Pericardium fibroblast (primary cell): ENCODE measurements at places on chromosomes 2 and 18. TPM values are rescaled to one million over a fixed set of nuclear protein-coding genes. Genes with fewer than 3 reads are reported as not detected.

Gene AMER3
- total RNA-seq = not detected in 2 replicates

Gene UGGT1
- total RNA-seq = 29.1 and 39.8 TPM in 2 replicates

Gene SP140
- total RNA-seq = not detected in 2 replicates

Gene ALKAL2
- total RNA-seq = 0.09 and 1.3 TPM in 2 replicates

Gene TNFAIP6
- 20.0 and 55.4 TPM in 2 replicates for total RNA-seq

Gene DNAH7
- total RNA-seq = 0.09 and 0.35 TPM in 2 replicates

Gene CXCR1
- not detected in 2 replicates for total RNA-seq

Gene FNDC4
- 15.2 and 17.4 TPM in 2 replicates for total RNA-seq

Gene DSC3
- total RNA-seq = 2.8 and 58.1 TPM in 2 replicates

Gene TWIST2
- 114 and 149 TPM in 2 replicates for total RNA-seq

Gene TIA1
- 19.3 and 34.6 TPM in 2 replicates for total RNA-seq

Gene ABHD3
- total RNA-seq = 3.7 and 13.2 TPM in 2 replicates

Gene INHA
- 1.1 TPM in 1 of 2 replicates, not detected in the other for total RNA-seq

Gene GYPC
- 222 and 267 TPM in 2 replicates for total RNA-seq

Gene LHCGR
- total RNA-seq = not detected in 2 replicates

Gene RDH14
- 35.1 and 37.7 TPM in 2 replicates for total RNA-seq

Gene PCARE
- not detected in 2 replicates for total RNA-seq

Gene HSBP1L1
- total RNA-seq = 13.0 and 15.8 TPM in 2 replicates
